Stimulated activated CD8-positive, alpha-beta memory T cell treated with anti-CD3 and anti-CD28 coated beads, Interleukin-4, amount 100 ng/mL, for 1 hour (primary cell): ENCODE measurements at places on chromosomes 13 and 19.

DNA sequence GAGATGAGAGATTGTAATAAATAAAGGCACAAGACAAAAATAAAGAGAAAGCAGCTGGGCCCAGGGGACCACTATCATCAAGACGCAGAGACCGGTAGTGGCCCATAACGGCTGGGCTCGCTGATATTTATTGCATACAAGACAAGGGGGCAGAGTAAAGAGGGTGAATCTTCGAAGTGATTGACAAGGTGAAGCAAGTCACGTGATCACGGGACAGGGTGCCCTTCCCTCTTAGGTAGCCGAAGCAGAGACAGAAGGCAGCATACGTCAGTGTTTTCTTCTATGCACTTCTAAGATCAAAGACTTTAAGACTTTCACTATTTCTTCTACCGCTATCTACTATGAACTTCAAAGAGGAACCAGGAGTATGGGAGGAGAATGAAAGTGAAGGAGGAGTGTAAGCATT, 4.6 kb upstream of the PRKCG start:
- DNase-seq, result no peak

- no peak for DNase-seq
Observed at GRCh38 chr13:24308068-24308445, 1.3 kb upstream of the C1QTNF9 start.

DNA sequence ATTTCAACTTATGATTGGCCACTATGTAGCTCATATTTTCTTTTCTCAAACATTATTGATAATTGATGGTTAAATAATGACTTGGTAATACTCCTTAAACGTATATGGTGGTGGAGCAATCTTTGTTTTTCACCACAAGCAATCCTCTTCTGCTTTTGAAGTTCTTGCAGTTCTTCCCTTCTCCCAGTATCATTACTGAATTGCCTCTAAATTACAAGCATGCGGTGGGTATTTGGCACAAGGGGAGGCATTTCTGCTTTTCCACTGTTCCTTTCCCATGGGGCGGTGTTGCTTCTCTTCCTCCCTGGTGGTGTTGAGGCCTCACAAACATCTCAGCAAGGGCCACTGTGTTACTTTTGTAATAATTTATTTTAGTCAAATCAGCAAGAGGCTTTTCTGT, 234.4 kb upstream of the RXFP2 start:
- DNase-seq, result no peak

DNA sequence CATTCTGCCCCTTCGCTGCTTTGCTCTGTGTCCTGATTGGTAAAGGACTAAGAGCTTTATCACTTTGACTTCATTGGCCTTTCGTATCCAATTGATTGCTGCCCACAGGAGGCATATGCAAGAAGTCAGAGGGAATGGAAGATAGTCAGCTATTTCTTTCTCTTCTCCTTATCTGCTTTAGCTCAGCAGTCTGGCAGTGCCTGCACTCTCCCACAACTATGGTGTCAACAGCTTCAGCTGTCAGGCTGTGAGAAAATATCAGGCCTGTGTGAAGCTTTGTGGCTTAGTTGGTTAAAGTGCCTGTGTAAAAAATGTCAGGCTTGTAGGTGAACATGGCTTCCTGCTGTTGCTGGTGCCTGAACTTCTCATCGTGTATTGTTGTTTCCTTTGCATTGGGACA, 243.0 kb downstream of the PCDH17 start:
- no peak for DNase-seq

DNA sequence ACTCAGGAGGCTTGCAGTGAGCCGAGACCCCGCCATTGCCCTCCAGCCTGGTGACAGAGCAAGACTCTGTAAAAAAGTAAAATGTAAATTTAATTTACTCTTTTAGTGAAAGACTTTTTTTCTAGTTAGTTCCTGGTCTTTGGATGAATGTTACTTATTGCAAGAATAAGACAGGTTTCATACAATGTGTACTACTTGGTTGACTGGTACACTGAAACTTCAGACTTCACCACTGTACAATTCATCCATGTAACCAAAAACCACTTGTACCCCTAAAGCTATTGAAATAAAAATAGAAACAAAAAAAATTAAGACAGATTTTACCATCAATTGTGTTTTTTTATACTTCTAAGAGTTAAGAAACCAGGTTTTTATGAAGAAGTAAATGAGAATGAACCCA, 35.5 kb downstream of the GPALPP1 start:
- DNase-seq, result no peak
